ENCODE measurements at places on chromosomes 1 and 21.

DNA sequence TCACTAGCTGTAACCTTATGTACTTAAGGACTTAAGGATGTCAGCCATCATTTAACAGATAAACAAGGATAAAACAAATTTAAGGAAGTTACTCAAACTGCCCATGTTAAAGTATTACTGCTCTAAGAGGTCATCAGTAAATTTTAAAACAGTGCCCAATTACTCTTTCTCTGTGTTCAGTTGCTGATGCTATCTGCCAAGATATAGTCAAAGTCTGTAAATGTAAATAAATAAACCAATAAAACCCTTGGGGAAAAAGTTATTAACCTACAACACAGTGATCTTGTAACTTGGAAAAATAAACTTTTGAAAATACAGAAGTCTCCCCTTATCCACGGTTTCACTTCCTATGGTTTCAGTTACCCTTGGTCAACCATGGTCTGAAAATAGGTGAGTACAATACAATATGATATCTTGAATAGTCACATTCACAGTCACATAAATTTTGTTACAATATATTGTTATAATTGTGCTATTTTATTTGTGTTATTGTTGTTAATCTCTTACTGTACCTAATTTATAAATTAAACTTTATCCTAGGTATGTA is 501.8 kb downstream of the LMO4 start:
- DNase-seq, result no peak

DNA sequence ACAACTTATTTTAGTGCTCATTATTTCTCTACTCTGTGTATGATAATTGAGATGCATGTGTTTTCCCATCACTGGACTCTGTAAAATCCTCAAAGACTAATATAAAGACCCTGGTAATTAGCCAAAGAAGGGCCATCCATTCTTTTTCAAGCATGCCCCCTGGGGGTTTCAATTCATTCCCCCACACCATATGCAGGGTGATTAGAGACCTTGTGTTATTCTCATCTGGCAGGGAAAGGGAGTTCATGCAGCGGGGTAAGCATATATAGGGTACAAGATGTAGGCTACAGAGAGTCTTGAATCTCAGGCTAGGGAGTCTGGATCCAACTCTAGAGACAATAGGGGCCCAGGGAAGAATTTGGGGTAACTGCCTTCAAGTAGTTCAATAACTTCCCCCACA is 166.5 kb downstream of the TNR start:
- DNase-seq, result no peak

GRCh38 chr1:162905174-162906158 is 44.5 kb upstream of the CCDC190 start:
- DNase-seq, result no peak

DNA sequence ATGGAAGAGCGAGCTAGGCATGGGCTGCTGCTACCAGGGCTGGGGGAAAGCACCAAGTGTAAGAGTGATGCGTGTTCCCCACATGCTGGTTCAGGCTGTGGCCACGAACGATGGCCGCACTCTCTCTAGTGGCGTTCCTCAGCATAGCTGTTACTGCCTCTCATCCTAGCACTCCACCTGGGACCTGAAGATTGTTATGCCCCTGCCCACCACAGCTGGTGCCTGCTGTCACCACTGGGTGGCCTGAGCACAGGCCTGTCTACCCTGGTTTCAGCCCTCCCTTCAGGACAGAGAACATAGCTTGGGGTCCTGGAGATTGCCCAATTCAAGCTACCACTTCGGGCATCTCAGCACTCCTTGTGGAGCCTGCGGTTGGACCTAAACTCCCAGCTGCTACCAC is 80.1 kb upstream of the PDC start:
- DNase-seq, result no peak

DNA sequence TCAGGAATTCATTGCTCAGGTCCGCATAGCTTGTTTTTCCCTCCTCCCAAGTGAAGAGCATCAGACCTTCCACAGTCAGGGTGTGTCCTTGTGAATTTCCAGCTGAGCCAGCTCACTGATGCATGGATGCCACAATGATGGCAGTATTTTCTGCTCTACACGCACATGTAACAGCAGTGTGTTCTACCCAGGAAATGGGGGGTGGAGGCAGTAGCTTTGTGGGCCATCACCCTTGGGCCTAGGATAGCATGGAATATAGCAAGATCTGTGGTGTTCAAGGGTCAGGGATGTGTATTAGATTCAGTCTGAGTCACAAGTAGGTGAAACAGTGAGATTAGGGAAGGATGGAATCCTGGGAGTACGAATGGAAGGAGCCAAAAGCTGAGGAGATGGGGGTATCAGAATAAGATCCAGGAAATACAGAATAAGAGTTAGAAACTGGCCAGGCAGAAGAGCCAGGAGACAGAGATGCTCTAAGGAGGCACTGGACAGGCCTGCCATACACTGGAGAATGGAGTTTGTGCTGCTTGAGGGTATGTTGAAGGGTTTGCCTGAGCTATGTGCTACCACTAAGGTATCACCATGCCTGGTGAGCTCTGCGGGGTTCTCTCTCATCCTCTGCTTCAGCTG is 90.6 kb upstream of the CNIH3 start:
- DNase-seq, result no peak

DNA sequence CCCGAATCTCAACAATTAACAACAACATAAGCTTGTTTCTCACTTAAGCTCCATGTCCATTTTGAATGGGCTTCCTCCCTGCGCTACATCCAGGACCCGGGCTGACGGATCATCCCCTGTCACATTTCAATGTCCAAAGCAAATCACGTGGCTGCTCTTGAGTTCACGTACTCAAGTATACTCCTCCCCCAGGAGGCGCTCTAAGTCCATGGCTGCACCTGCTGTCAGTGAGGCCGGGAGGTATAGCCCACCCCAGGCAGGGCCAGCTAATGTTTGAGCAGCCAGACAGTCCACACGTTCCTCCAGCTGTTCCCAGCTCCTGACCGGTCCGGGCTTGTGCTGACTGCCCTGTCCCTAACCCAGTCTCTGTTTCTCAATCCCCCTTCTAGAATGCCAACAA is 220.8 kb downstream of the SLC35F3 start:
- no peak for DNase-seq
